Spinal cord (tissue), 10 donors: ENCODE measurements at places on chromosomes 16 and 17.

GRCh38 chr16:62256406-62256805, 220.2 kb upstream of the CDH8 start:
- peak; percentile 56 for DNase-seq

DNA sequence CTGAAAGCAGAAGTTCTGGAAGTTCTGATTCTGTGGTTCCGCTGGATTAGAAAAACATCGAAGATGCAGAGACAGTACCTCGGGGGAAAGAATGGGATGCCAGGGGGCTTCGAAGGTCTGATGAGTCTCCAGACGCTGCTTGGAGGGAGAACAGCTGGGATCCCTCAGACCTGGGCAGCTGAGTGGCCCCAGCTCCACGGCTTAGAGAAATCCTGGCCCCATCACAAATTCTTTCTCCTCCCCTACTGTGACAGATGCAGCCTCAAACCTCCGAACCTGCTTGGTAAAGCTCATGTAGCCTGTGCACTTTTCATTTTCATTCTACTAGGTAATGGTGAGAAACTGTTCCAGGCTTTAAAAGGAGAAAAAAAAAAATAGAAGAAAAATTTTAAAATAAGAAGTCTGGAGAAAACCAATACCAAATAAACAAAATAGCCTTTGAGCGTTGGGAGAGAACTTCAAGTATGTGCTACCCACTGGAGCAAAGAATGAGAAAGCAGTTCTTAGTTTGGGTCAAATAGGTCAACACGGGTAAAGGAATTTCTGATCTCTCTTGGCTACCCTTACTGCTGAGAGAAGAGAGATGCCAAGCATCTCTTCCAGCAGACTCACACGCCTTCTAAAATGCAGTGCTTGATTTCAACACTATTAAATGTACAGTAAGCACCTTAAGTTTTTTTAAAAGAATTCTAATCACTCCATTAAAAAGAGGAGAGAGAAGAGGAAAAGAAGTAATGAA, 19.9 kb downstream of the MAF start:
- no peak for DNase-seq

GRCh38 chr16:1167276-1168107, 14.6 kb downstream of the CACNA1H start:
- DNase-seq, result peak; percentile 85

GRCh38 chr17:19708431-19709175, 7.8 kb downstream of the SLC47A2 start:
- DNase-seq, result no peak

- no peak for DNase-seq
These were observed 729 bp downstream of the P2RX5 start for GRCh38 chr17:3695129-3695722.

DNA sequence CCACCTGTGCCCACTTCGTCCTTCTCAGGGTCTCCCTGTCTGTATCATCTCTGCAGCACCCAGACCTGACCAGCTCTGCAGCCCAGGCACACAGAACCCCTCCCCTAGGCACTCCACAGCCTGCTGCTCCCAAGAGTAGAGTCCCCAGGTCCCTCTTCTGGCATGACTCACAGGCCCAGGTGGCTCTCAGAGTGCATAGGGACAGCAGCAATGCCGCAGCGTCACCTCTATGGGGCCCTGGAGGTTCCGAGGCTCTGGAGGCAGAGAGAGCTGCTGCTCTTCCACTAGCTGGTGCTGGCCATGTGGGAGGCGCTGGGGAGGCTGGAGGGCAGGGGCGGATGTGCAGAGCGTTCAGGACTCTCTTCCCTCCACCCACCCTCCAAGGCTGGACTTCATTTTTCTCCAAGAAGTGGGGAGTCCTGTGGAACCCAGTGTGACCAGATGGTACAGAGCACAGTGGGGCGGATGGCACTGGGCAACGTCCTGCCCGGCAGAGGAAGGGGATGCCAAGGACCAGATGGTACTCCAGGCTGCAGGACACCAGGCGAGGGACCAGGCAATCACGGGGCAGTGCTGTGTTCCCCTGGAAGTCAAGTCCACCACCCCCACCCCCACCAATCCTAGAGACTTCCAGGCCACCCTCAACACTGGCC, 151.7 kb downstream of the RBFOX3 start:
- no peak for DNase-seq

DNA sequence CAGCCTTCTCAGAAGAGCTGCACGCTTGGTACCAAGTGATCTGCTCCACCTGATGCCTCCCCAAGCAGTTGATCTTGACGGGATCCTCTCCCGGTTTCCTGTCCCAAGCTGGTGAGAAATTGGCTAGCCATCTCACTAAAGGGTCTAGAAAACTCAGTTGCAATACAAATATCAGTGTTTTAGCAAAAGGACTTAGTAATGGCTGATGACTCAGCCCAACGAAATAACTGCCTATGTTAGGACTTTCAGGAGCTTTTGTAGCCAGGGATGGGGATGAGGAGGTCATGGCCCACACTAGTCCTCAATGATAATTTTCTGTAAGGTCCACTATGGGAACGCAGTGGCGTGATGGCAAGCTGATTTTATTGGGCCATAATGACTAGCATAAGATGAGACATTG, 23.3 kb upstream of the ENGASE start:
- DNase-seq, result no peak

DNA sequence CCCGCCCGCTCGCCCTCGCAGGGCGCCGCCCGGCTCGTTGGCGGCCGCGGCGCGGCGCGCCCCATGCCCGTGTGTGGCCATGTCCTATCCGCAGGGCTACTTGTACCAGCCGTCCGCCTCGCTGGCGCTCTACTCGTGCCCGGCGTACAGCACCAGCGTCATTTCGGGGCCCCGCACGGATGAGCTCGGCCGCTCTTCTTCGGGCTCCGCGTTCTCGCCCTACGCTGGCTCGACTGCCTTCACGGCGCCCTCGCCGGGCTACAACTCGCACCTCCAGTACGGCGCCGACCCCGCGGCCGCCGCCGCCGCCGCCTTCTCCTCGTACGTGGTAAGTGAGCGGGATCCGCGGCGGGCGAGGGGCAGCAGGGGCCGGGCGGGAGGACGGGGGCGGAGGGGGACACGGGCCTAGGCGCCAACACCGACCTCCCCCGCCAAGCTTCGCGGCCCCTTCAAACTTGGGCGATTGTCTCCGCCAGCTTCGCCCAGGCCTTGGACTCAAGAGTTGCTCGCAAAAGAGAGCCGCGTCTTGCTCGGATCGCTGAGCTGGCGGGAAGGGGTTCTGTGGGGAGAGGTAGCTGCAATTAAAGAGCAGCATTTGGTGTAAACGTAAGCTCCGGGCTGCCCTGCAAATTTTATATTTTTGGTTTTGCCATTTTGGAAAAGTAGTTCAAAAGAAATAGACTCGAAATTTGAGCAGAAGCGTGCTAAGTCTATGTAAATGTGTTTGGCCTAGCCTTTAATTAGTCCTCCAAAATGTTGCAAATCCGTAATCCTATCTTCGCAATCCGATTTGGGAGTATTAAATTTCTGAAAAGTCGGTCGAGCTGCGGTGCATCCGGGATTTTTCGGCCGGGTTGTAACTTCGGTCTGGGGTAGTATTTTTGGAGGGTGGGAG, 702 bp downstream of the IRX5 start:
- no peak for DNase-seq

DNA sequence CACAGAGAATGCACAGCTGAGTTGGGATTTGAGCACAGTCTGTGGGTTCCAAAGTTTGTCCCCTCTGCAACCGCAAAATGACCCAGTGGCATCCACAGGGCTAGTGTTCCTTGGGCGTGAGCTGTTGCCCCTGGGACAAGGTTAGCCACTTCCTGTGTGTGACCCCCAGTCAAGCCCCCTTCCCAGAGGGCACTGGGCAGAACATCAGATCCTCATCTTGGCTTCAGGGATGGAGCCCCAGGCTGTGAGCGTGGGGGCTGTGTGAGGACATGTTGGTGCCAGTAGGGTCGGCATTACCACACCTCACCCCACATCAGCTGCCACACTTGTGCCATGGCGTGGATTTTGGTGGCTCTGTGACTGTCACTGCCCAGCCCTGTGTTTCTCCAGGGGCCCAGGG, 55.3 kb downstream of the USP22 start:
- no peak for DNase-seq

DNA sequence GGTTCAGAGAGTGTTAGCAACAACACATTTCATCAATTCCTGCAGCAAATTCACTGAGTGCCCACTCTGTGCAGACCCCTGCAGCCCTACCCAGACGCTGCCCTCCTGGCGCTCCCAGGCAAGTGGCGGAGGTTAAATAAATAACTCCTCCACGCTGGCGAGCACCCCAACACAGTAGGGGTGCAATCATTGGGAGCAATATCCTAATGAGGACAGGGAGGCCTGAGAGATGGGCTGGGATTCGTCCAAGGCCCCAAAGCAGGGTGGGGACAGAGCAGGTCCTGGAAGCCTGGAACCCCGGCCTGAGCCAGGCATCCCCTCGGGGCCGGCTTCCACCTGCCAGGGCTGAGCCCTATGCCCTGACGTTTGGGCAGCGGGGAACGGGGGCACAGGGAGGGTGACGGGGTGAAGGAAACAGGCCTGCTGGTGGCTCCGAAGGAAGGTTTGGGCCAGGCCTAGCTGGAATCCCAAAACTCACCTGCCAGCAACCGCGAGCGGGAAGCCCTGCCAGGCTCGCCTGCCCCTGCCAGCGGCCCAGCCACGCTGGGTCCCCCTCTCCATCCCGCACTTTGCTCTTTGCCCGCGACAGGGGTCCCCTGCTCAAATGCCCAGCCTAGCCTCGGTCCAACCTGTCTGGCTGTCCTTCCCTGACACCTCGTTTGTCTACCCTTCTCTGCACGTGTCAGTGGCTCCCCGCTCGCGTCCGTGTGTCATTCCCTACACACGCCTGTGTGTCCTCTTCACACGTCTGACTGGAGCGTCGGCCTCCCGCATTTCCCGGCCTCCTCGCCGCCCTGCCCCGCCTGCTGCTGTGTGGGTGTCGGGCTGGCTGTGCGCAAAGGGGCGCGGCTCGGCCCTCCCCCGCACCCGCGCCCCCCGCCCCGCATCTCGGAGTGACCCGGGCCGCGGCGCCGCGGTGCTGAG, 721 bp upstream of the BEAN1 start:
- no peak for DNase-seq

DNA sequence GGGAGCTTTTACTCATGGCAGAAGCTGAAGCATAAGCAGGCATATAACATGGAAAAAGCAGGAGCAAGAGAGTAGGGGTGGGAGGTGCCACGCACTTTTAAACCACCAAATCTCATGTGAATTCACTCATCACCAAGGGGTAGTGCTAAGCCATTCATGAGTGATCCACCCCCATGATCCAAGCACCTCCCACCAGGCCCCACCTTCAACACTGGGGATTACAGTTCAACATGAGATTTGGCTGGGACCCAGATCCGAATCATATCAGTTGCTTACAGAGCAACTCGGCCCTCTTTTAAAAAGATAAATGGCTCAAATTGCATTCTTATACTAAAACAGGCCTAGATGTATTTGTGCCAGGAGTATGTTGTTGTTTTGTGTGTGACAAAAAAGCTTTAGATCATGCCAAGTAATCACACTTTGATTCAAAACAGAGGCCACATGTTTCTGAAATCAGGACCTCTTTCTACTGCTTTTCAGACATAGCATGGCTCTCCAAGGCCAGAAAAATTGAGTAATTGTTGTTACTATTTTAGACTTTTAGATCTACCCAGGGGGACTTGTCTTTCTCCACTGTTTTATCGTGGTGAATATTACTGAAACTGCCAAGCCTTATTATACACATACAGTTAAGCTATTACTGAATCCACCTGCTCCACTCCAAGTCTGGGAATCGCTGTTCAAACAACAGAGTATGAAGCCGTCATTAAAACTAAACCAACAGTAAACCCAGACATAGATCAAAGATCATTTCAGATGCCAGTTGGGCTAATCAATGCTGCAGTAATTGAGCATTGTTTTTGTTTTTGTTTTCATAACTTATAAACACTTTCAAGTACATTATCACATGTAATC, 163.3 kb downstream of the KCNJ2 start:
- no peak for DNase-seq

DNA sequence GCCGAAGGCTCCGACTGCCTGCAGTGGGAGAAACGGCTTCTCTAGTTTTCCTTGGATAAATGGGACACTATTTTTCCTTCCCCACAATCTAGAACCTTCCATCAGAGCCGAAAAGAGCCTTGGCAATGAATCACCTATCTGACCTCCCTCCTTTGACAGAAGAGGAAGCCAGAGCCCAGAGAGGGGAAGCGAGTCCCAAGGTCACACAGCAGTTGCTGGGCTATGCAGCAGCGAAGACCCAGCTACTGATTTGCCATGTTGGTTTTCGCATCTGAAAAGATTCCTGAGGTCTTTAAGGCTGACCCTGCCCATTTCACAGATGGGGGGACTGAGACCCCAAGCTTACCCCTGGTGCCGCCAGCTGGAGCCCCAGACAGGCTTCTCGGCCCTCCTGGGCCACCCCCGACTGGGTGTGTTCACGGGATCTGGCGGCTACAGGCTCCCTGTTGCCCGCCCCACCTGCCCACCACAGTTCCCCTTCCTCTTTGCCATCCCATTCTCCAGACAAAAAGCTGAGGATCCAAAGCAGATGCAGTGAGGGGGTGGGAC, 45.9 kb downstream of the RAI1 start:
- DNase-seq, result no peak

- no peak for DNase-seq
These were observed 4.2 kb downstream of the SGCA start for GRCh38 chr17:50169881-50170459.

- DNase-seq, result peak; percentile 90
These were observed at the start of gene ZNF764 for GRCh38 chr16:30557957-30558788. Gene ZNF764 (minus strand): TSS chr16:30558374. CDS start chr16:30558182, 192 bp downstream.

DNA sequence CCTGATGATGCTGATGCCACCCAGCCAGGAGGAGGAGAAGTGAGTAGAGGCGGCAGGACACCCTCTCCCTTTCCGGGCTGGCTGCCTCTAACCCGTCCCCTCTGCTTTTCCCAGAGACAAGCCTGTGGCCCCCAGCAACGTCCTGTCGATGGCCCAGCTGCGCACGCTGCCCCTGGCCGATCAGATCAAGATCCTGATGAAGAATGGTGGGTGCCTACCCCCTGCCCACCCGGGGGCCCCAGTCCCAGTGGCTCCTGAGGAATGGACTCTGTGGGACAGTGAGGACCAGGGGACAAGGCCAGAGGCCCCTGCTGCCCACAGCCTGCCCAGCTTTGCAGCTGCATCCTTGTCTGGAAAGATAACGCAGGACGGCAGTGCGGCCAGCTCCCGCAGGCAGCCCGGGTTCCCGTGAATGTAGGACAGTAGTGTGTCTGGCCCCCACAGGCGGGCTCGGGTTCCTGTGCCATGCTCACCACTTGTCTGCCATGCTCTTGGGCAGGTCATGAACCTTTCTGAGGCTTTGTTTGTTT, 19.9 kb downstream of the POLR3E start:
- no peak for DNase-seq

- DNase-seq, result no peak
These were observed 61.4 kb downstream of the NFATC3 start for GRCh38 chr16:68146585-68146984.

GRCh38 chr16:27721531-27722181, 171.7 kb downstream of the KATNIP start:
- no peak for DNase-seq
